ENCODE measurements at places on chromosomes 7 and 10.

GRCh38 chr7:37719077-37719476 lies 35.5 kb downstream of the GPR141 start:
- DNase-seq: no peak

- DNase-seq: peak; percentile 83
These were observed at the start of gene ETV1 for GRCh38 chr7:13989126-13989948. Gene ETV1 (minus strand): TSS chr7:13989666. CDS start chr7:13989052, 614 bp downstream.

DNA sequence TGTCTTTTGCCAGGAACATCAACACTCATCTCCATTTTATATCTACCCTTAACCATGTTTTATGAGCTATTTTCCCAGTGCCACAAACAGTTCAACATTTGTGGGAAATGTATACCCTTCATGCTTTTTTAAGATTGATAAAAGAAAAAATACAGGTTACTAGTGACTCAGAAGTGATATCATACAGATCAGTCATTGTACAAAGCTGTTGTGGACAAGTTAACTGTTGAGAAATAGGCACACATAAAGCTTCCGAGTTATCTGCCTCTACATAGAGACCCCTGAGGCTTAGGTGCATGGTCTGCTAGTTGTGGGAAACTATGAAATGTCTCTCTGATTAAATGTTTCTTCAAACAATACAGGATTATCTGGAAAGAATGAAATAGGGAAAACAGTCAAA lies 96.3 kb downstream of the LSM5 start:
- DNase-seq: no peak

DNA sequence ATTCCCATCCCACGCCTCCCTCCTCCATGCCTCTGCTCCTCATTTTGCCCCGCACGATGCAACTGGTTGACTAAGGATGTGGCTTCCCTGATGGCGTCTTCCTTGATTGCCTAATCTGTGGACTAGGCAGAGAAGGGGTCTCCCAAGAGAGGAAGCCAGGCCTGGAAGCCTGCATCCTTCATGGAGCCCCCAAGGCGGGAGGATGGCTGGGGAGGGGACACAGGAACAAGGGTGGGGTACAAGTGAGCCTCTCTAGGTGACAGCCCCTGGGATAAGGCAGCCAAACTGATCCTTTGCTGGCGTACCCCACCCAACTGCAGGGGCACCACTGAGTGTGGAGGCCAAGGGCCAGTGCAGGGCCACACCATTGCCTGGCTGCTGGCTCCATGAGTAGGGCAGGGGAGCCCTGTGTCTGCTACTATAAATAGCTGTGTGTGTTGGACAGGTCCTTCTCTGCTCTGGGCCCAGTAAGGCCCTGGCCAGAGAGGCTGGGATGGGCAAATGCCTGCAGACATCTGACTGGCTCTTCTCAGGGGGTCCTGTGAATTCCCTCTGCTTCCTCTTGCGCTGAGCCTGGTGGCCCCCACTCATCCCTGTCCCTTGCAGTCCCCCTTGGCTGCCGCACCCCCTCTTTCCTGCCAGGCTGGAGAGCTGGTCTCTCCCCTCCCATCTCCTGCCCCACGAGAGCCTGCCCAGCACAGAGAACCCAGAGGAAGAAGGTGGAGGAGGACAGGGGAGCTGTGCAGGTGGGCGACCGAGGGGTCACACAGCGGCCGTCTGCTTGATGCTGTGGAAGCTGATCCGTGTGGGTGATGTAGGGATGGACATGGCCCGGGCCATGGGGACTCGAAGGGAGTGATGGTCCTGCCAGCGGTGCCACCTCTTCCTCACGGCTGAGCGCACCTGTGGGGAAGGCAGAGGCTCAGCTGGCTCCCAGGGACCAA lies 29.3 kb downstream of the CRHR2 start:
- no peak for DNase-seq

DNA sequence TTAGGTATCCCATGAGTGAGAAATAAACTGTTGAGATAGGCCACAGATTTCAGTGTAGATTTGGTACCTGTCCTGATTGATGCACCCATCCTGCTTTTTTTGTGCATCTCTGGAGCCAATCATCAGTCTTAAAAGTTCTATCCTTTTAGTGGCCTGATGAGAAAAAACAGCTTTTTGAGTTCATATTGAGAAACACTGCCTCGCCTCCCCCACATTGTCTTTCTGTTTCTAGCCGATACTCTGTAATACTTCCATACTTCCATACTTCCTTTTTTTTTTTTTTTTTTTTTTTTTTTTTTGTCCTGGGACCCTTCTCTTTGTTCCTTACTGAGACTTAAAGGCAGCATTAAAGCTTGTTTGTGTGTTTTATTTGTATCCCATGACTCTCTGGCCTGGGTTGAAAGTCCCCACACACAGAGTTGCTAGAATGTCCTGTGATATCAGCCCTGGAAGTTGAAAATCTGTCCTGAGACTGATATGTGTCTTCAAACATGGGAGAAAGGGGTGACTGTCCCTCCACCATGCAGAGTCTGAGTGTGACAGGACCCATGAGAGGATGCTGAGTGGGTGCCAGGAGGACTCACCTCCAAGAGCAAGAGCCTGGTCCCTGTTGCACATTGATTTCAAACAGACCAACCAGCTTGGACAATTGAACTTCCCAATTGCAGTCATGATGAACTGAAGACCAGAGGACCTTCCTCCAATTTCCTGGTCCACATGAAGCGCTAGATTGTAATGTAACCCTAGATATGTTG lies 5.7 kb downstream of the ZNF22 start:
- DNase-seq: no peak

DNA sequence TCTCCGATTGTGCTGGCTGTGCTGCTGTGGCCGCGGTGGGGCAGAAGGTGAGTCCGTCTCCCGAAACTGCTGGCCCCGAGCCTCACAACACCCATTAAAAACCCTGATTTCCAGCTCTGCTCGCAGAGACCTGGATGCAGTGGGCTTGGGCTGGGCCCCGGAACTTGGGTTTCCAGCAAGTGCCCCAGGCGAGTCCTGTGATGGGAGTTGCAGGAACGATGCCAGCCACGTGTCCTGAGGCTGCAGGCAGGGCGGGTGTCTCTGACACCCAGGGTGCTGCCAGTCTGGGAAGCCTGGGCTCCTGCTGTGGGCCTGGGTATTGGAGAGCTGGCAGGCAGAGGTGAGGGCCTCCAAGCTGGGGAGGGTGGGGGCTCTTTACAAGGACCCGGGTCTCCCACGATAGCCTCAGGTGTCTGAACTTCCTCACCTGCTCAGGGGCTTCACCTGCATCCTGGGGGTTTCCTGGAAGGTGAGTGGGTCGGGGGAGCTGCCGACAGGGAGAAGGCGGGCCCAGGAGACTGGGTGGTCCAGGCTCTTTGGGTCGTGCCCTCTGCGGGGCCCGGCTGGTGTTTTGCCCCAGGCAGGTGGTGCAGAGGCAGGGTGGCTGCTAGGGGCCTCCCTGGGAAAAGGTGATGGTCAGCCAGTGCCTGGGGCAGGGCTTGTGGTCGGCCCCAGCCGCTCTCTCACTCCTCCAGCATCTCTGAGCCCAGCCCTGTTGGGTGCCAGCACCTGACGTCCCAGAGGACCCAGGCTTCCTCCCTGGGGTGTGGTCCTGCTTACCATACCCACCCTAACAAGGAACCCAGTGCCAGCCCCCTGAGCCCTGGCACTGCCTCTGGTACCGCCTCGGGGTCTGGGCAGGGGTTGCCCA lies 180.3 kb downstream of the DNAJB6 start:
- DNase-seq: no peak

DNA sequence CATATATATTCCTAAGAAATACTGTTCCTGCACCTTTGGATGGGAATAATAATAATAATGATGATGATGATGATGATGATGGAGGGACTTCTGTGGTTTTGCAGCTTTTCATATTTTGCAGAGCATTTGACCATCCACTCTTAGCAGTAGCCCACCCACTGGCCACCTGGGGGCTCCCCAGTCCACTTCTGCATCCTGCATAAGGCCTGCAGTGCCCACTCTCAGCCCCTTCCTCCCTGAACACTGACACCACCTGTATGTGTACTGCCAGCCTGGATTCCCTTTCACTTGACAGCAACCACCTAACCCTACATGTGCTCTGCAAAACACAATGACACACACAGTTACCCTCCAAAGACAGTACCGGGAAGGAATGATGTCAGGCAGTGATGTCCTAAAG lies 131.4 kb downstream of the ADAM12 start:
- no peak for DNase-seq

- peak; percentile 63 for DNase-seq
These were observed 22.4 kb downstream of the KCNH2 start for GRCh38 chr7:150955519-150956394.

- DNase-seq: no peak
These were observed 20.0 kb upstream of the GALNTL5 start for GRCh38 chr7:151936207-151936606.

GRCh38 chr7:44970523-44971051 lies 8.2 kb downstream of the MYO1G start:
- no peak for DNase-seq

DNA sequence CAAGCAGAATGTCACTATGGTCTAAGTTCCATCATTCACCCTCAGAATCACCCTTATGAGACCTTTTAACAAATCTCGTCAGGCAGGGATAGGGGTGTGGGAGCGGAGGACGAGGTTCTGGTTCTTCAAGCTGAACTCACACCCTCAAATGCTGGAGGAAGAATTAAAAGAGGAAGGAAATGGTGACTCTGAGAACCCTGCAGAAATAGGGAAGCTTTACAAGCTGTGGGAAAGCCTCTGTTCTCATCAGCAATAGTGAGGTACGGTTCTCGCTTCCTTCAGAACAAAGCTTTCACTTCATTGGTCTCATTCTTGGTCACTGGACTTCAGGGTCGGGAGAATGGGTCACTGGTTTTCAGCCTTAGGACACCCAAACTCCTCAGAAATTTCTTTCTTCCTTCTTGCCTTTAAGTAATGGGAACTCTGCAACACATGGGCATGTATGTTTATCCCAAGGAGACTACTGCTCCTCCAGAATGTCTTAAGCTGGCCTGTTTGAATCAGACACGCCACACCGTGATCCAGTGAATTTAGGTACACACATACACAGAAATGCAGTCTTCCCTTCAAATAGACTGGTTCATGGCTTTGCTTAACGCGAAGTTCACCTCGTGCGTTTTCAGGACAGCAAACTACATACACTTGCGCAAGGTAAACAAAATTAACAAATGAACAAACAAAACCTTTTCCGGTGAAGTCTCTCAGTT lies 226.0 kb downstream of the SFMBT2 start:
- no peak for DNase-seq

- DNase-seq: peak; percentile 51
These were observed 239.7 kb upstream of the KLF6 start for GRCh38 chr10:4024516-4025245.

DNA sequence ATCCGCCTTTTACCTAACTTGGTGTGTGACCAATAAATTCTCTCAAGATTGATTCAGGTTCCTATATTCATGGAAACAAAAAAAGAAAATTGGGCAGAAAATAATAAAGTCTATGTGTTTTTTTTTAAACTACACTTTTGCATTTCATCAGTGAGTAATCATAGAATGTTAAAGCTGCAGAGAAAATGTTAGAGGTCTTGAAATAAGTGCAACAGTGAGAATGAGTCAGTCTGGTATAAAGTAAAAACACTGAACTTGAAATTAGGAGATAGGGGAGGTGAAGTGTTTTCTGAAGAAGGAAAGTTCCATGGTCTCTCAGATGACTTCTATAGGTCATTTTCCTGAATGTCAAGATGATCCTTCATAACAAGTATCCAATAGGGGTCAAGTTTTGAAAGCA lies 202.6 kb upstream of the NRP1 start:
- no peak for DNase-seq

GRCh38 chr10:11131112-11131639 lies 113.5 kb downstream of the CELF2 start:
- DNase-seq: no peak

DNA sequence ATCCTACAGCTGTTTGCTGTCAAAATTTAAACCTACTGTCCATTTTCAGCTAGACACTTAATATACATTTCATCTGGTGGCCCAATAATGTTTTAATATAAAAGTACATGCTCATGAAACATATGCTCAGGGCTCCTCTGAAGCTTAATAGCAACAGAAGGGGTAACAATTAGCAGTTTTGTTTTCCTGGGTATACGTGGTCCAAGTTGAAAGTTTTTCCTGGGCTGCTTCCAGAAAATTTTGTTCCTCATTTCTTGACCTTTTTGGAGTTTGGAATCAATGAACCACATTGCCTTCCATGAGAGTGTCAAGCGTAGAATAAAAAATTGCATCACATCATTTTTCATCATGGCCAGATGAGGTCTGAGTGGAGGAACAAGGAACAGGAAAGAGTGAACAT lies 537.3 kb upstream of the MGMT start:
- DNase-seq: no peak

GRCh38 chr7:31047313-31048146 lies 4.6 kb upstream of the ADCYAP1R1 start:
- DNase-seq: no peak

GRCh38 chr10:132455986-132456847 lies 59.2 kb downstream of the PWWP2B start:
- no peak for DNase-seq

- no peak for DNase-seq
These were observed 39.4 kb downstream of the EMX2 start for GRCh38 chr10:117581961-117582360.

DNA sequence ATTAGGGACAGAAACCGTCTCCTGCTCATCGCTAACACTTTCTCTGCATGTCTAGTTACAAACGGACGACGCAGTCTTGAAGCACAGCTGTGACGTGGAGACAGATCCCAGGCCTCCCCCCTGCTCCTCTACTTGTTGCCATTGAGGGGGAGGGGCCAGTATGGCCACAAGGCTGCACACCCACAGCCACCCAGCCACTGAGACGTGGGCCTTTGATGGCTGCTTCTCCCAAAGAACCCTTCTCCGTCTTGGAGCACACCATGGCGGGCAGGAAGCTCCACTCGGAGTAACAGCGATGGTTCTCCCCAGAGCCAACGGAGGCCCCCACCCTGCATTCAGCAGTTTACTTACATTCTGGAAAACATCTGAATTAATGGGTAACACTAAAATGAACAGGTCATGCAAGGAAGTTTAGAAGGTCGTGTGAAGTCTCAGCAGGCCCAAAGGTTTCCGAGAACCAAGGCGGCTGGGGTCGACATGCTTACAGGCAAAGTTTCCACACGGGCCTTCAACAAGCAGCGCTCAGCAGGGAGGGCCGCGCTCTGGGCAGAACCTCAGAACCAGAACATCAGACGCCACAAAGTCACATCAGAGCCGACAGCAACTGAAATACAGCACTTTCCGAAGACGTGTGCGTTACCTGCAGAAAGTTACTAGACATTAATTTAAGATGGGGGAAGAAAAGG lies 169.6 kb downstream of the DIP2C start:
- no peak for DNase-seq

GRCh38 chr7:45656431-45656830 lies 82.3 kb downstream of the ADCY1 start:
- DNase-seq: no peak

DNA sequence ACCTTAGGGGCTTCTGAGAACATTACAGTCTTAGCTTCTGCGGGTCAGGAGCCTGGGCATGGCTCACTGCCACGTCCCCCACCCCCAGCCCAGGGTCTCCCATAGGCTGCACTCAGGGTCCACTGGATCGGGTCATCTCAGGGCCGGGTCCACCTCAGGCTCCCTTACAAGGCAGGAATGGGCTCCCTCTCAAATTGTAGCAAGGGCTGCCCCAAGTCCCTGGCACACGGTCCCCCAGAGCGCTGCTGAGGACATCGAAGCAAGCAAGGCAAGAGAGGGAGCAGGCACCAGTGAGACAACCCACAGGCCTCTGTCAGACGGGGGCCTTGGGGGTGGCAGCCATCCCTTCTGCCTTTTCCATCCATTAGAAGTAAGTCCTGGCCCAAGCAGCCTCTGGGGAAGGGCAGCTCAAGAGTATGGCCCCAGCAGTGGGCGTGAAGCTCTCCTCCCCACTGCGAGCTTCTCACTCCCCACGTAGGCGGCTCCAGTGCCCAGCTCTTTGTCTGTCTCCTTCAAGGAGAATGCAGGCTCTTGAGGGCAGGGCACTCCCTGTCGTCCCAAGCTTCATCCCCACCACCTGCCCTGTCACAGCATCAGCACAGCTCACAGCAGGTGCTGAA lies 18.0 kb upstream of the RET start:
- no peak for DNase-seq

Data from astrocyte of the hippocampus (primary cell).